ENCODE measurements at places on chromosomes 2 and 18.

DNA sequence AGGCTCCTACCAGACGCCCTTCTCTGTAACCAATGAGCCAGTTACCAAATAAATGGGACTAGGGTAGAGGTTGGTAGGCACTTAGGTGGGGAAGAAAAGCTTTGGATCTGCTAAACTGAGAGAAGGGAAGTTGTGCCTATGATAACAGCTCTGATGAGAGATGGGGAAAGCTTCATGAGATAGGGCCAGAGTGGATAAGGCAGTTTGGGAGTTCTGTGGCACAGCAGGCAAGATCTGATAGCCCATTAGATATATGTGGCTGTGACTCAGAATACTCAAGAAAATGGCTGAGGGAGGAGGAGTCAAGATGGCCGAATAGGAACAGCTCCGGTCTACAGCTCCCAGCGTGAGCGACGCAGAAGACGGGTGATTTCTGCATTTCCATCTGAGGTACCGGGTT is 99.8 kb downstream of the PDE11A start:
- no peak for DNase-seq

- DNase-seq: no peak
Observed at GRCh38 chr2:134665727-134666506, 52.9 kb downstream of the TMEM163 start.

- DNase-seq: no peak
Observed at GRCh38 chr2:64558445-64559081, 34.4 kb downstream of the AFTPH start.

- no peak for DNase-seq
Observed at GRCh38 chr2:233928594-233929351, 11.6 kb downstream of the TRPM8 start.

DNA sequence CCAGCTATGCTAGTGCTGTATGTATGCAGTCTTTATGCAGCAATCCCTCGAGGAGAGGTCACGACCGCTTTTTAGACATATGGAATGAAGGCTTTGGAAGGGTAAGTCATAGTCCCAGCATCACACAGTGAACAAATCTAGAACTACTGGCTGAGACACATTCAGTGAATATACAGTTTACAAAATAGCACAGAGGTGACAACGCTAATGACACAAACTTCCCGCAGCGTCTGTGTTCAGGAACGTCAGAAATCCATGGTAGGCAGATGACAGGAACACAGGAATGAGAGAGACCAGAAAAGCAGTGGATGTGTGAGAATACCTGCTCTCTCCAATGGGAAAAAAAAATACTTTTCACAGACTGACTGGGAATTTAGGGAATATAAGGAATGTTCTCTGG is 29.6 kb downstream of the CABYR start:
- no peak for DNase-seq

GRCh38 chr2:160826496-160826895 is 332.9 kb upstream of the RBMS1 start:
- no peak for DNase-seq

DNA sequence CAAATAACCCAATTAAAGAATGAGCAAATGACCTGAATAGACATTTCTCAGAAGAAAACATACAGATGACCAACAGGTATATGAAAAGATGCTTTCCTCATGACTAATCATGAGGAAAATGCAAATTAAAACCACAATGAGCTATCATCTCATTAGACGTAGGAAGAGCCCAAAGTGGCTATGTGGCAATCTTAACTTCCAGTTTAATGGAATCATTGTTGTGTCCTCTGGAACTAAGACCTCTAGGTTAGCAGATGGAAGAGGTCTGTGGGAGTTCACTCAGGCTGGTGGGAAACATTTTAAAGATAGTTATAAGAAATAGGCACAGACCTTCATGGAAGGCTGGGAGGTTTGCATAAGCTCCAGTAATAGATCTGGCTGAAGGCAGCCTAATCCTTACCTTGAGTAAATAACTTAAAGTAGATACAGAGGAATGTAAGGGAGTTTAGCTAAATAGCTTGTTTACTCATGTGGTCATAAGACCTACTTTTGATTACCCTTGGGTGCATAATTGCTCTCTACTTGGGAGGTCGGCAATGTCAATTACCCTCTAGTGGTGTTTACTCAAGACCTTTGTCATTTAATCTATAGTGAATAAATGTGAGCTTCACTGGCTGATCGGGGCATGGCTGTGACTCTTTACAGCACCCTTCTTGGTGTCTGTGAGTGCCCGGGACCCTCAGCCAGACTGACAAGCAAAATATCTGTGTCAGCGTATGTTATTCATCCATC is 119.0 kb downstream of the GULP1 start:
- no peak for DNase-seq

GRCh38 chr2:27461118-27461517 is 18.9 kb downstream of the KRTCAP3 start:
- no peak for DNase-seq

DNA sequence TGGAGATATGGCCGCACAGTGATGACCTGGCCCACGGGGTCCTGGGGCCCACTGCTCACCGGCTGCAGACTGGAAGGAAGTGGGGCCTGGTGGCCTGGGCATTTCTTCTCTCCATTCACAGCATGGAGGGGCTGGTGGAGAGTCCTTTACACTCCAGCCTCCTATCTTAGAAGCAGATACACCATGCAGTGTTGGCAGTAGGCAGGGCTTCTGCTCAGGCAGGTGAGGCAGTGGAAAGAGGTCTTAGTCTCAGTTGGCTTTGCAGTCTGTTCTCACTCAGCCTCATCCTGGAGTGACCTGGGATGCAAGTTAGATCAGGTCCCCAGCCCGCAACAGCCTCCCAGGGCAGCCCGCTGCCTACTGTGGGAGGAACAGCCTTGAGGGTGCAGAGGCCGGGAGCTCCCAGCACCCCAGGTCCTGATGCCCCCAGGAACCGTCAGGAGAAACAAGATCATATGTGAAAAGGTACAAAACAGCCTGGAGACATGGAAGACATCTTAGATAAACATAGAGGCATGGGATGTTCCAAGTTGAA is 45.8 kb upstream of the OTOS start:
- DNase-seq: no peak

- no peak for DNase-seq
Observed at GRCh38 chr2:178990533-178991241, 59.2 kb downstream of the CCDC141 start.

DNA sequence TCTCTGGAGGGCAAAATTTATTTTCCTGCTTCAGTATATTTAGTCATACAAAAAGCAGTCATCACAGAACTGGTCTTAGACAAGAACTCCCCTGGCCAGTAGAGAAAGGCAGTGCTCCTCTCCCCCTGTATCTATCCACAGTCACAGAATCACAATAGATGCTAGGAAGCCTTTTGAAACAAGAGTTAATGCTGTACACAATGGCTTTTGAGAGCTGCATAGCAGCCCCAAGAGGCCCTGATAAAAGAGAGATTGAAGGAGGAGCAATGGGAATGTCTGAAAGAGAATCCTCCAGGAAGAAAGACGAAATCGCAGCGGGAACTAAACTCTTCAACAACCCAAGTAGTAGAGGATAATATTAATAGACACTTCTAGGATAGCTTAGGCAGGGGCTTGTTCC is 330.2 kb downstream of the RBM43 start:
- DNase-seq: no peak

DNA sequence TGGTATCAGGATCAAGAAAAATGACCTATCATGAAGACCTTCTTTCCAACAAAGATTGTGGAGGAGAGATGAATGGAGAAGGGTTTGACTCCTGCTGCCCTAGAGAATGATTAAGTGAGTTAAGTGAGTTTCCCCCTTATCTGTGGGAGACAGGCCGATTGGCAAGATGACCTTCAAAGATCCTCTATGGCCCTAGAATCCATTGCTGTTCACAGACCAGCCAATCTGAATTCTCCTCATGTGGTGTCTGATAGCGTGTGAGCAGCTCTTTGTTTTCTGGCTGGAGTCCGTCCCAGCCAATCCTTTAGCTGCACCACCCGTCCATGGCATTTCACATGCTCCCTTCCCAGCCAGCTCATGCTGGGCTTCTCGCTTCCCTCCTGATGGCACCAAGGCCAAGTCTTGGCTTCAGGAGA is 79.4 kb downstream of the MARCHF4 start:
- no peak for DNase-seq

GRCh38 chr18:23485386-23485785 is 17.9 kb upstream of the RMC1 start:
- DNase-seq: no peak

DNA sequence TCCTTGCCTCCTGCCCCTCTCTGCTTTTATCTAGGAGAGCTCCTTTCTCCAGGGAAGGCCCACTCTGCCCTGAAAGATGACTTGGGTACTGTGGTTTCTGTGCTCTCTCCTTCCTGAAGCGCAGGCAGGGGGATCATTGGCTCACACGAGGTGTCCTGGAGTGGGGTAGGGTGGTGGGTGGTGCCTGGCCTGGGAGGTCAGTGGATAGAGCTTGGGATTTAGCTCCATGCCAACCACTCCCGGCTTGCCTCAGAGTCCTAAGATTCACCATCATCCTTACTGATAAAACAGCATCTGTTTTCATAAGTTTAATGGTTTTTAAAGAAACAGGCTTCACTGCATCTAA is 63.1 kb downstream of the CIB4 start:
- no peak for DNase-seq

DNA sequence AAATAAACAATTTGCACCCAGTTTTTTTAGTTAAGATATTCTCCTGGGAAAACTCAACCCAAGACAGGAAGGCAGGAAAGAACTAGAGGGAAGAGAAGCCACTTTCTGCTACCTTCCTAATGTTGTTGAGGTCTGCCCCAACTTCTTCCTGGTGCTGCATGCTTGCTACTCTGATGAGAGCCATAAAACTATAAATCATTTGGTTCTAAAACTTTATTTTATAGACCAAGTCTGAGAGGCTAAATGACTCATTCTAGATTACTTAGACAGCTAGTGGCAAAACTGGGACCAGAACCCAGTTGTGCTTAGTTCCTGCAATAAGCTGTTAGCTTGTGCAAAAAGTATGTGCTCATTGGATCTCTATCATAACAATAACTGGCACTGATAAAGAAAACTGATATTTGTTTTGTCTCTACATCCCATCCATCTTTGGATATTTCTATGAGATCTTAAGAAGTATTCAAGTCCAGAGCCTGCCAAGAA is 344.9 kb upstream of the SLC14A2 start:
- DNase-seq: no peak

DNA sequence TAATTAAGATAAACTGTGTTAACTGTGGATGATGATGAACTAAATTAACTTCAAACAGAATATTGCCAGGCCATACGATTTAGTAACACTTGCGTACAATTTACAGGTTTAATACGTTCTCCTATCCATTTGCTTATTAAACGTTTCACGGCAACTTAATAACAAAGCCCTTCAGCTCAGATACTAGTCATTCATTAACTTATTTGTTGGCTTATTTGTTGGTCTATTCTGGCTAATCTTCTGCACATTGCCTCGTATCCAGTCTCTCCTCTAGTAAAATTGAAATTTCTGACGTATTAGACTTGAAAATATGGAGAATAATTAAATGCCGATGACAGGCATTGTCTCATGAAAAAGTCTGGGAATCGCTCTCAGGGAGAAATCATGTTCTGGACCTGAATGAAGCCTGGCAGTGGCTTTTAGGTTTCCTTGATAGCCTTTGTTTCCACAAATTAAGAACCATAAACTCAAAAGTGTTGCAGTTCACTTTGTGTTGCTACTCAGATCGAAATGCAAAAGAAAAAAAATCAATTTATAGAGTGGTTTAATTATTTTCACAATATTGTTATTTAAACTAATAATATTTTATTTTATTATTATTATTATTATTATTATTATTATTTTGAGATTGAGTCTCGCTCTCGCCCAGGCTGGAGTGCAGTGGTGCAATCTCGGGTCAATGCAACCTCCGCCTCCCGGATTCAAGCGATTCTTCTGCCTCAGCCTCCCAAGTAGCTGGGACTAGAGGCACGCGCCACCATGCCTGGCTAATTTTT is 4.5 kb downstream of the SCLY start:
- no peak for DNase-seq

DNA sequence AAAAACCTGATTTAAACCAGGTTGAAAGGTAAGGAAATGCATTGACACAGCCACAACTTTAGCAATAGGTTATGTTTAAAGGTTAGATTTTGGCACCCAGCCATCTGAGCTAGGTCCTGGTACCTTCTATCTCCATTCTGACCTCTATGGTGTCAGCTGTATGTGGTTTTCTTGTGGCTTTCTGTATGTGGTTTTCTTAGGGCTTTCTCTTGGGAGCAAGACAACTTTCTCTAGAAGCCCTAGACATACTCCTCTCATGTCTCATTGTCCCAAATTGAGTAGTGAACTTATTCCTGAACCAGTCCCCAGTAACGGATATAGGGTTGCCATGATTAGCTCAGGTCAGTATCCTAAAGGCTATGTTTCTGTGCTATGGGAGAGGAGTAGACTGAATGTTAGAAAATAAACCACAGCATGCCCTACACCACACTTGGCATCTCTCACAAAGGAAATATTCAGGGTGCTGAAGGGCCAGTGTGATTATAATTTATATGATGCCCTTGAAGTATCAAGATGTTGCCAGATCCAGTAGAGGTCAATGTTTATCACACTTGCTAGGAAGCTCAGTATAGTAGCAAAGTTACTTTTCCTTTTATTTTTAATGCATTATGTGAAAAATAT is 176.1 kb downstream of the CAPN13 start:
- no peak for DNase-seq

GRCh38 chr2:232447091-232447620 is 8.8 kb upstream of the ALPI start:
- DNase-seq: no peak

DNA sequence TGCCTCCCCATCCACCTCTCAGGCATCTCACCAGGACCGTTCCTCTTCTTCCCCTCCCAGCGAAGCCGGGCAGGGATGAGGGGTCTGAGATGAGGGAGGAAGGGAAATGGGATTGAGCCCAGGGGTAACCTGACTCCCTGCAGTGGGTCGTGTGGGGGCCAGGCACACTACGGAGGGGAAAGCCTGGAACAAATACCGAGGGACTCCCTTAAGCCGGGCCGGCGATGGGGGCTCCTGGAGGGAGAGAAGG is 250 bp upstream of the SPEG start:
- DNase-seq: no peak

DNA sequence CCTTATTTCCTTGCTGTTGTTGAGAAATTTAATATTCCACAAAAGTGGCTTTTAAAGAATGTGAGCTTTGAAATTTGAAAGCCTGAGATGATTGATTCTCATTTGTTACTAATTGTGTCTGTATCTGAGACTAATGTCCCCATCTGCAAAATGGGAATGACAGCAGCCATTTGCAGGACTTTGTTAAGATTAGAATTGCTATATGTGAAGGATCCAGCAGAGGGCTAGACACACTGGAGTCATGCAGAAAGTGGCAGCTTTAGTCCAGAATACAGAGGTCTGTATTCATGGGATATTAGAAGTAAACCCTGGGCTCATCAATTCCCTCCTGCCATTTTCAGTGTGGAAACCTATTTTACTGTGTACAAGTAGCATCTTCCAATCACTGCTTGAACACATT is 296.5 kb upstream of the GYPC start:
- no peak for DNase-seq

- DNase-seq: no peak
Observed at GRCh38 chr2:212078103-212078502, 460.5 kb downstream of the ERBB4 start.

DNA sequence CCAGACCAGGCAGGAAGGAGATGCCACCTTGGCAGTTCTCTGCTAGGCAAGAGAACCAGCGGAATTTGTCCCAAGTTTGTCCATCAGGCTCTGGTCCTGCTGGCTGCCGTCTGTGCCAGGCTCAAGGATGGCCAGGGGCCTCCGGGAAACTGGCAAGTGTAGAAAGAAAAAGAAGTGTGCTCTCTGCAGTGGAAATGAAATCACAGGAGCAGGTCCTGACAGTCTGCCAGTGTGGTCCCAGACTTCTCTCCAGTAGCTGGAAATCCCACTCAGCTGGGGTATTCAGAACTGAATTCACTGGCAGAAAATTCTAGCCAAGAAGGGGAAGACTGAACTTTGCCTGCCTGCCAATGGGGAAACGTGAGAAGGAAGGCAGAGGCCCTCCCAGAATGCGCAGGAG is 91.0 kb downstream of the STPG4 start:
- DNase-seq: no peak

All from ureter (tissue), 1 donor.